ENCODE measurements at places on chromosomes 5 and 9. TPM values are rescaled to one million over a fixed set of nuclear protein-coding genes. Genes with fewer than 3 reads are reported as not detected.

The TTC23L gene
- total RNA-seq, result 0.36 TPM

The ENTREP1 gene
- 0.41 TPM for total RNA-seq

The SARDH gene
- total RNA-seq, result 0.18 TPM

The HTR4 gene
- total RNA-seq, result not detected

The PDE8B gene
- total RNA-seq, result not detected

The EHMT1 gene
- total RNA-seq, result 41.8 TPM

The TTC39B gene
- 22.1 TPM for total RNA-seq

The MAMDC2 gene
- total RNA-seq, result 2.8 TPM

The TMEM215 gene
- not detected for total RNA-seq

The IRX4 gene
- not detected for total RNA-seq

The ABO gene
- total RNA-seq, result not detected

The TLR4 gene
- 16.8 TPM for total RNA-seq

The HACD4 gene
- total RNA-seq, result 4.8 TPM

The CLIC3 gene
- total RNA-seq, result 4.3 TPM

The TNFSF8 gene
- not detected for total RNA-seq

The CDC14B gene
- 31.5 TPM for total RNA-seq

The UBLCP1 gene
- 36.5 TPM for total RNA-seq

The WNT8A gene
- not detected for total RNA-seq

The SEMA4D gene
- total RNA-seq, result not detected

The BASP1 gene
- 18.5 TPM for total RNA-seq

The ACTBL2 gene
- total RNA-seq, result not detected

The PCDHGA11 gene
- 17.8 TPM for total RNA-seq

Data from fibroblast of the aortic adventitia (primary cell).